ENCODE measurements at places on chromosomes 2 and 18. TPM values are rescaled to one million over a fixed set of nuclear protein-coding genes. Genes with fewer than 3 reads are reported as not detected.

Gene SULT1C2
- total RNA-seq: 13.1 TPM

Gene MAL
- 255 TPM for total RNA-seq

Gene SMAD2
- 135 TPM for total RNA-seq

DNA sequence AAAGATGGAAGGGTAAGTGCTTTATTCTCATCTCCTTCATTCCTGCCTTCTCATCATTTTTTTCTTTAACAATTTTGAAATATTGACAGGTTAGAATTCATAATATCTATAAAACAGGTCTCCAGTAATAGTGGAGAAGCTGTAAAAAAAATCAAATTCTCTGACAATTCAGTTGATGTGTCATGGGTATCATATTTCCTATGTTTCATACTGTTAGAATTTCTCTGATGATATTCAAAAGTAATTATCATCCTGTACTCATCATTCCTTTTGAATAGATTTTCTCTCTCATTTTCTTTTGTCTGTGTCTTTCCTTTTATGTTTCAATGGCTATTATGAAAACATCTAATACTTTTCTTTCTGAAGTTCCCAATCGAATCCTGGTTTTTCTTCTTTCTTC is 97.7 kb downstream of the CPS1 start:
- no peak for DNase-seq

GRCh38 chr18:43934781-43935471 is 657.6 kb upstream of the SYT4 start:
- DNase-seq: peak; percentile 92

GRCh38 chr18:79876497-79876896 is 75.0 kb downstream of the SLC66A2 start:
- DNase-seq: no peak

Gene MOCOS
- total RNA-seq: 12.0 TPM

Gene AQP12B
- not detected for total RNA-seq

DNA sequence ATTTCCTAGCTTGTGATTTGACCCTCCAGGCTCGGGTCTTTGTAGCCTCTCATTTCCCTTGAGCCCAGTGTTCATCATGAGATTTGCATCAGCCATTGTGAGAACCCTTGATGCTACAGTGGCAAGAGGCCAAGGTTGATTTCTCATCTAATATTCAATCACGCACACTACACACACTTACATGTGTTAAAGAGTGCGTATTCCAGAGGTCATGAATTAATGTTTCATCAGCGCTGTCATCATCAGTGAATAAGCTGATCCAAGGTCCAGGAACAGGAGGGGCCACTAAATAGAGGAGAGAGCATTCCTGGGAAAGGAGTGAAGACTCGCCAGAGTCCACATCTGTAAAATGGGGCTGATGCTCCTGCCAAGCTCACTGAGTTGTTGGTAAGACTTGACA is 276.1 kb upstream of the SIX2 start:
- no peak for DNase-seq

DNA sequence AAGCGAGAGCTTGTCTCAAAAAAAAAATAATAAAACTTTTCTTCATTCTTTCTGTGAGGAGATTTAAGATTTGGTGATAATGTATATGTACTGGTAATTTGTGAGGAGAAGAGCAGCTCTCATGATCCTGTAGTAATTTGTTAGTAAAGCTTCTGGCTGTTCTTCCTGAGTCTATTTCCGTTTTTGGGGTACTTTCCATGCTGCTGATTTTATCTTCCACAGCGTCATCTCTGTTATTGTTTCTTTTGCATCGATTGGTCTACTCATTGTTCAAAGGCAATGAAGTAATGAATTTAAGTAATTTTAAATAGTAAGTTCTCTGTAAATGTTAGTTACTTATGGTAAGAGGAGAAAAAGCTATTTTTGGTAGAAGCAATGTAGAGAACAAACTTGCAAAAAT is 12.0 kb downstream of the NDUFAF7 start:
- no peak for DNase-seq

- peak; percentile 83 for DNase-seq
Observed at GRCh38 chr2:144834998-144835633, 315.2 kb upstream of the ZEB2 start.

- no peak for DNase-seq
Observed at GRCh38 chr2:2306878-2307277, 24.2 kb downstream of the MYT1L start.
